ENCODE measurements at places on chromosomes 1 and 21.

DNA sequence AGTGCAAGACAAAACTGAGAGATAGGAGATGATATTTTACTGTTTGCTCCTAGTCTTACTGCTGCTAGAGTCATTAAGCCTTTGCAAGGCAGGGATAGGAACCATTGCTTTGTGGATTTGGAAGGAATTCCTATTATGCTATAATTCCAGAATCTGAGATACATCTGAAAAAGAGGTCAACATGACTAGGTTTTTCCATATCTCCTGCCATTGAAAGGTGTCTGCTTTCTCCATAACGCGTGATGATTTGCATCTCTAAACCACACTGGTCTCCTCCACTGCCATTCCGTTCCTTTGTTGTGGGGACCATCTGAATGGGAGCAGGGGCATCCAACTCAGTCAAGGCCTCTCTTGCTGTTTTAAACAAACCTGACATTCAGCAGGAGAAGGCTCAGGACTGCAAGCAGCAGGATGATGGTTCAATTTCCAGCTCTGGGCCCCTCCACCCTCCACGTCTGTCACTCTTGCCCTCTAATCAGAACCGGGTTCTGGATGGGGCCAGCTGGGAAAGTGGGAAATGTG is 45.2 kb downstream of the PLPP3 start:
- no peak for DNase-seq

DNA sequence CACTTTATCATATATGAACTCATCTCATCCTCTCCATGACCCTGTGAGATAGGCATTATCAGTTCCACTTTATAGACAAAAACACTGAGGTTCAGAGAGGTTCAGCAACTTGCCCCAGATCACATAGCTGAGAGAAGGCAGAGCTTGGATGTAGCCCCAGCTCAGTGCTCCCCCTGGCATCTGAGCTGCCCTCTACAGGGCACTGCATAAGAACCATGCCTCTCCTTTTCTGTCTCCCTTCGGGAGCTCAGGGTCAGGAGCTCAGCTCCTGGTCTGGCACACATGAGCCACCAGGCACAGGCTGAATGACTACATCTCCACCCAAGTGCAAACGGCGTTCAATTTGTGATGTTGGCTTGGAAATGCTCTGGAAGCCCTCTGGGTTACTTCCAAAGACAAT is 16.9 kb downstream of the RAB7B start:
- DNase-seq = no peak

GRCh38 chr1:13604176-13604575 is 20.5 kb downstream of the PDPN start:
- DNase-seq = no peak

DNA sequence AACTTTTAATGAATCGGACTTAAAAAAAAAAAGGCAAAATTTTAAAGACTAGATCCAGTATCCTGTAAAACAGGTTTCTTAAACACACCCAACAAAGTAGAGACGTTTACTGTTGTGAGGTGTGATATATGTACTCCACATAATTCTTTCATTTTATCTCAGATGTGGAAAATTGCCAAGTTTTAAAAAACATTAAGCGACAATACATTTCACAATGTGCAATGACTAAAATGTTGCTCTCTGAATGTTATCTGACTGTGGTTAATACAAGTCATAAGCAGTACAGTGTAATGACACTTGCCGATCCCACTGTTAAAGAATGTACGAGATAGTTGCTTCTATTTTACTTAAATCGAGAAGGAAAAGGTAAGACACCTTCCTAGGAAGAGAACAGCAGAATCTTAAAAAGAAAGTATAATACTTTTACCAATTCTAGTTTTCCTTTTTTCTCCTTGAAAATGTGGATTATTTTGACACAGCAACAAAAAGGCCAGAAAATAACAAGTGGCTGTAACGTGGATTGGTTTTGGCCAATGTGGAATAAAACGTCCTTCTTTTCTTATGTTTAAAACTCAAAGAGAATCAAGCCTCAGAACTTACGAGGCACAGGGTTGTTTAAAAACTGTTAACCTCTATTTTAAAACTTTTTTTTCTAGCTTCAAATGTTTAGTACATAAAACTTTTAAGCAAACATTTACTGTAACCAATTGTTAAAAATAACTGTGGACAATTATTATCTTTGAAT is 51.4 kb downstream of the TP53BP2 start:
- no peak for DNase-seq

DNA sequence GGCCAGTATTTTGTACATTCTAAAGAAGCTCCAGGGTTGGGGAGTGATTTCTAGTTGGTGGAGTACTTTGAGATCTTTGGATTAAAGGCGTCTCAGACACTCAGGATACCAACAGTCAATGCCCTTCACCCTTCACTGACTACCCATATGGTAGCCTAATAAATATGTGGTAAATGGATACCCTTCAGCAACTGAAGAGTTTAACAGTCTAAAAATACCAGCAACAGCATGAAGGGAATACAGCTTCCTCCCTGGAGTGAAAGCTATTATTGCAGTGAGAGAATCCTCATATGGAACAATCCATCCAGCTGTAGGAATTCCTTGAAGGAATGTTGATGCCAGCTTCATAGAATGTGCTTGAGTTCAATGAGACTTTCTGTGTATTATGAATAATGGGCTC is 26.8 kb downstream of the DNAJC11 start:
- DNase-seq = no peak
